CD4-positive, alpha-beta T cell treated with Interferon gamma for 1 hour (primary cell): ENCODE measurements at places on chromosomes 7 and 10.

DNA sequence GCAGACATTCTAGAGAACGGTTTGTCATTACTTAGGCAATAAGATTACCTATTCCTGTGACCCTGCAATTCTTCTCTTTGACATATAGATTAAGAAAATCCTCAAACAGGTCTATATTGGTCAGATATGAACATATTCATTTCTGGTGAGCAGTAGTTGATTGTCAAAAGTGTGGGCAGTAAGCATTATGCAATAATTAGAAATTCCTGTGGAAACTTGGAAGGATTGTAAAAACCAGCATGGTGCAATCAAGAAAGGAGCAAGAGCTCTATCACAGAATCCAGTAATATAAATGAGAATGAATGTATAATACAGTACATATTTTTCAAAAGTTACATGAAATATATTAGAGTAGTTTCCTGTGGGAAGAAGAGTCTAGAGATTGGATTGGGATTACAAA, 406.5 kb downstream of the SUGCT start:
- no peak for DNase-seq

DNA sequence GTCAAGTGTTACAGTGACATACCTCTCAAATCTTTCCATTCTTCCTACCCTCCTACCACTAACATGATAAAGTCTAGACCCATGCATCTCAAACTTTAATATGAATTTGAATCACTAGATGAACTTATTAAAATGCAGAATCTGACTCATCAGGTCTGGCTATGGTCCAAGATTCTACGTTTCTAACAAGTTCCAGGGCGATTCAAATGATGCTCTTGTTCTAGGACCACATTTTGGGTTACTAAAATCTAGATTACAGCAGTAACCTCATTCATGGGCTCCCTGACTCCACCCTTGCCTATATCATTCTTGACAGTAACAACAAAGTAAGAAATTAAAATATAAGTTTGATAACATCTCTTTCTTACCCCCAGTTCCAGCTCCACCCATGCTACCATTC, 124.8 kb upstream of the LSM8 start:
- no peak for DNase-seq

DNA sequence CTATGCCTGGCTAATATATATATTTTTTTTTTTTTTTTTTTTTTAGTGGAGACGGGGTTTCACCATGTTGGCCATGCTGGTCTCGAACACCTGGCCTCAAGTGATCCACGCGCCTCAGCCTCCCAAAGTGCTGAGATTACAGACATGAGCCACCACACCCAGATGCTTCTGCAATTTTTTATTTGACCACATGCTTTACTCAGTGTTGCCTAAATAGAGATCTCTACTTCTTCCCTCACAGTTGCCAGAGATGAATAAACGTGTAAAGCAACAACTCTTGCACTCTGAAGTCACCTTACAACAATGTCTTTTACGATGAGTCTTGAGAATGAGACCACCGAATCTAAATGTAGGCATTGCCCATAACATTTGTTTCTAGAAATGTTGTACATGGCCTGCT, 107.9 kb upstream of the FRMD4A start:
- DNase-seq = no peak

- no peak for DNase-seq
Measured at GRCh38 chr7:69967689-69968450, 369.6 kb downstream of the AUTS2 start.

GRCh38 chr7:47485640-47486435, 96.1 kb downstream of the TNS3 start:
- DNase-seq = no peak

DNA sequence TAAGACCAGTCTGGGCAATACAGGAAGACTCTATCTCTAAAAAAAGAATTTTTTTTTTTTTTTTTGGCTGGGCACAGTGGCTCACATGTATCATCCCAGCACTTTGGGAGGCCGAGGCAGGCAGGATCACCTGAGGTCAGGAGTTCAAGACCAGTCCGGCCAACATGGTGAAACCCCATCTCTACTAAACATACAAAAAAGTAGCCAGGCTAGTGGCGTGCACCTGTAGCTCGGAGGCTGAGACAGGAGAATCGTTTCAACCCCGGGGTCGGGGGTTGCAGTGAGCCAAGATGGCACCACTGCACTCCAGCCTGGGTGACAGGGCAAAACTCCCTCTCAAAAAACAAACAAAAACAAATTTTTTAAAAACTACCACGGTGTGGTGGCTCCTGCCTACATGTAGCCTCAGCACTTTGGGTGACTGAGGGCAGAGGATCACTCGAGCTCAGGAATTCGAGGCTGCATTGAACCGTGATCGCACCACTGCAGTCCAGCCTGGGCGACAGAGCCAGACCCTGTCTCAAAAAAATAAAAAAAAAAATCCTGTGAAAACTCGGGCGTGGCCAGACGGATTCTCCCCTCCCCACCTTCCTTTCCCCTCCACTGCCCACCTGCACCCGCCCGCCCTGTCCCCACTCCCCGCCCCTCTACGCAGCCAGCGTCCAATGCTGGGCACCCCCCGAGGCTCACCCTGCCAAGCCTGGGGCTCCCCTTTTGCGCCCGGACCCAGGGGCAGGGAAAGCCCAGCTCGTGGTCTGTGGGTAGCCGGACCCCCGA, 745 bp upstream of the ORAI2 start:
- no peak for DNase-seq
